ENCODE measurements at places on chromosomes 2 and 18.

- no peak for DNase-seq
Observed at GRCh38 chr2:218744615-218745014, 34.0 kb downstream of the TTLL4 start.

DNA sequence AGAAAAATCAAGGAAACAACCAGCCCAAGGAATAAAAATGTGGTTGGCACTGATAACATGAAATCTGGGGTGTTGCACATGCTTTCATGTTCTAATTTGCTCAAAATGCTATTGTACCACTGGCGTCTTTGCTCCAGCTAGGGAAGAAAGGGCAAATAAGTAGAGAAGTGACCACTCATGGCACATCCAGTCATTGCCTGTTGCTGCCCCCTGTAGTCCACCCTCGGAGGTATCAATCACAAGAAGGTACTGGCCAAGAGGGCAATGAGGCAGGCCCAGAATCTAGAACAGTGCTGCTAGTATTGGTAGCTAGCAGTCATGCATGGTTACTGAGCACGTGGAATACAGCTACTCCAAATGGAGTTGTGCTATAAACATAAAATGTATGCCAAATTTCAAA is 213.4 kb downstream of the CDCA7 start:
- DNase-seq = peak; percentile 18

DNA sequence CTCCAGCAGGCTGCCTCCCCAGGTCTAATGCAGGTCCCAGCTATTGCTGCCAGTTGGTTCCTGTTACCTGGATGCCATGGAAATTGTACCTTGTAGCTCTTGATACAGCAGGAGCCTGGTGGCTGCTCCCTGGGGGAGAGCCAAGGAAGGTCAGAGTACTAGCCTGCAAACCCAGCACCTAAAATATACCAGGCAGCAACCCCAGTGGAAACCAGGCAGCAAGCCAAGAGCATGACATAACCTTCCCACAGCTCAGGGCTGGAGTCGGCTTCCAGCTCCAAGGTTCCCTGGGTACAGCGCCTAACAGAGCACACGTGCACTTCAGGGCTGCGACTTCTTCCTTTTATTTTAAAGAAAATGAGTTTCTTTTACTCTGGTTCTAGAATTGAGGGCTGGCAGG is 30.3 kb downstream of the TNP1 start:
- peak; percentile 39 for DNase-seq

DNA sequence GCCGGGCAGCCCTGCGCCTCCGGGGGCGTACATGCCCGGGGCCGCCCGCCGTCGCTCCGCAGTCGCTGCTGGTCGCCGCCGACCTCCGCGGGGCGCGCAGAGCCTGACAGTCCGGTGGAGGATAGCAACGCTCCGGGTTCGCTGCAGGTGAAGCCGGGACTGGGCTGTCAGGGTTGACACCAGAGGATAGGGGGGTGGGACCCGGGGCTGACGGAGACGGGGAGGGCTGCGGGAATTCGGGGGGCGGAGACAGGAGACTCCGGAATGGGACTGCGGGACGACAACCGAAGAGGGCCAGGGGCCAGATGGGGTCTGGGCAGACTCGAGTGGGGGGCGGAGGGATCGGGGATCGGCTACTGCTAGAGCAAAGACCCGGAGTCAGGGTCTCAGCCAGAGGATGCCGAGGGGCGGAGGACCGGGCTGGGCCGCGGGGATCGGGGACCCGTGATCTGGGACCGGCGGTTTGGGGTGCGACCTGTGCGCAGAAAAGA is 403 bp downstream of the TMEM127 start:
- DNase-seq = no peak

DNA sequence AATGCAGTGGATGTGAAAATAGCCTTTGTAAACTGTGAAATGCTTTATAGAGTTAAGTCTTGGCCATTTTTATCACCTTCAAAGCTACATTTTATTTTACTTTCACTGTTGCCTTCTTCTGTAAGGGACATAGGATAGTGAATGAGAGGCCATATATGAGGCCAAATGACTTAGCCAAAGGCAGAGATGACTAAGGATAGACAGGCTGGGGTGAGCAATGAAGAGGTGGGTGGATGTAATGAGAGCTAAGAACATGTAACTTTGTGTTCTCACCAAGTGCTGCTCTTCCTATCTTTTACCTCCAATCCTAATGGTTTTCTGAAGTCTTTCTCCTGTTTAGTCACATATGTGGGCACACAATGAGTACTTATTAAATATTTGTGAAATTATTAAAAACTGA is 101.9 kb downstream of the MBD5 start:
- DNase-seq = no peak

- DNase-seq = no peak
Observed at GRCh38 chr2:54840559-54841468, 117.4 kb downstream of the EML6 start.

- no peak for DNase-seq
Observed at GRCh38 chr2:241777686-241778627, 1.3 kb downstream of the GAL3ST2 start.

- DNase-seq = peak; percentile 19
Observed at GRCh38 chr2:209661286-209661894, 110.2 kb upstream of the UNC80 start.

- no peak for DNase-seq
Observed at GRCh38 chr2:105135436-105135835, 97.6 kb downstream of the MRPS9 start.

GRCh38 chr18:703213-703967 is 9.0 kb downstream of the ENOSF1 start:
- DNase-seq = no peak

- no peak for DNase-seq
Observed at GRCh38 chr18:42184685-42185477, 229.8 kb downstream of the PIK3C3 start.

Measured in NCI-H446 treated with DMSO at 0.1 percent for 48 hours (cell line).